Panc1 (cell line): ENCODE measurements at places on chromosomes 12 and 14. TPM values are rescaled to one million over a fixed set of nuclear protein-coding genes. Genes with fewer than 3 reads are reported as not detected.

DNA sequence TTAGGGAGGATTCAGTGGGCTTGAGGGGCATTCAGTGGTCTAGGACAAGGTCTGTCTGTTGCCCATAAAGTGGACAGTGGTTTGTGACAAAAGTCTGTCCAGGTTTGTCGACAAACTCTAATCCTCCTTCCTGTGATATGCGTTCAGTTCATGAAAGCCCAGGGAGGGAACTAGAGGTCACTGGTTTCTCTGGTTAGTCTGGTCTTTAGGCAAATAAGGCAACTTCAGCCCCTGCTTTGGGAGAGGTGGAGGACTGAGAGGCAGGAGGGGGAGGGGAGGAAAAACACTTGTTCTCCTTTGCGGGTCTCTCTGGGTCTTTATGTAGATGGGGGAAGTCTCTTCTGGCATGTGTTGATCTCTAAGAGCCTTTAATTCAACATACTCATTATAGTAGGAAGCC lies 235.1 kb upstream of the PWP1 start:
- H3K4me3 ChIP-seq, result no peak overlapping the region
- no peak for DNase-seq
- H3K4me1 ChIP-seq, result no peaks in the 10 kb centered on the region
- no peak overlapping the region for H3K27ac ChIP-seq

GRCh38 chr12:101761350-101761749 lies 22.1 kb upstream of the SYCP3 start:
- H3K4me1 ChIP-seq, result no peaks in the 10 kb centered on the region
- no peak overlapping the region for H3K27ac ChIP-seq
- H3K36me3 ChIP-seq, result 0 out of 2 replicates have a peak, but pooled peaks cover 2% of the 10 kb centered on the region
- no peaks in the 10 kb centered on the region for H3K27me3 ChIP-seq
- H3K4me3 ChIP-seq, result no peak overlapping the region

DNA sequence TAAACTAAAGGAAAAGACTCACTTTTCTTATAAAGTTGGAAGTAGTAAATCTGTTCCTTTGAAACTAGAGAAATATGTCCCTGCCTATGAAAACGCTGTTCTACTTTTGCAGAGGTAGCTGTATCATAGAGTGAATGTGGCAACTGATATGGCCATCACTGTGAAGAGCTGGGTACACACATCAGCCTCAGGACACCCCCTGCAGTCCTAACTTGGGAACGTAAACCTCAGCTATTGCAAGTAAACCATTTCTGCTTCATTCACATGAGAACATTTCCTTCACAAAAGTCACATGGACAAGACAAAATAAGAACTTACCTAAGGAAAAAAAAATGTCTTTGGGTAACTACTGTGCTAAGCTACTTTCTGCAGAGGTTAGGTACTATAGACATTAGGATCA lies 233.3 kb upstream of the PPFIA2 start:
- H3K4me1 ChIP-seq, result no peaks in the 10 kb centered on the region
- no peaks in the 10 kb centered on the region for H3K27me3 ChIP-seq
- H3K4me3 ChIP-seq, result no peak overlapping the region
- no peak overlapping the region for H3K27ac ChIP-seq
- H3K36me3 ChIP-seq, result no peaks in the 10 kb centered on the region

GRCh38 chr14:88681755-88682494 lies 110.8 kb downstream of the EML5 start:
- DNase-seq, result no peak
- no peaks in the 10 kb centered on the region for H3K27me3 ChIP-seq
- H3K4me3 ChIP-seq, result no peak overlapping the region
- no peaks in the 10 kb centered on the region for H3K4me1 ChIP-seq

DNA sequence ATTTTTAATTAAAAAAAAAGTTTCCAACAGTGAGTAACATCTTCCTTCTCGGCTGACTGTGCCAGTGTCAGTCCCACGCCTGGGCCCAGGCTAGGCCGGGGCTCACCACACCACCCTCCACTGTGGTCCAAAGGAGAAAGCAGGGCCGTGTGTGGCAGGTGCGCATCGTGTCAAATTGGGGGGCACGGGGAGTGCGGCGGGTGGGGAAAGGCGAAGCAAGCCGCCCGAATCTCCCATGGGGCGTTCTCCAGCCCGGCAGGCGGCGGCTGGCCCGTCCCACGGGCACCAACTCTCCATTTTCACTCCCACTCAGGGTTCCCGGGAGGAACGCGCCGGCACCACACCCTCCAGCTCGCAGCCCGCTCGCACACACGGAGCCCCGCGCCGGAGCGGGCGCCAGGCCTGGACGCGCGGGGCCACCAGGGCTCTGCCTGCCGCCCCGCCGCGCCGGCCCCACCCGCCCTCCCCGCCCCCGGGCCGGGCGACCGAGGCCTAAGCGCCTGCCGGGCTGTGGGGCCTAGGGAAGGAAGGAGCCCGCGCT lies 604 bp downstream of the EEA1 start:
- H3K27me3 ChIP-seq, result no peaks in the 10 kb centered on the region
- H3K4me1 ChIP-seq, result peaks cover 22% of the 10 kb centered on the region
- H3K4me3 ChIP-seq, result peak overlapping the region; percentile 57
- peak overlapping the region; percentile 67 for H3K27ac ChIP-seq
- no peak for DNase-seq
- no peaks in the 10 kb centered on the region for H3K36me3 ChIP-seq

GRCh38 chr12:130702966-130703732 lies 12.9 kb downstream of the RIMBP2 start:
- no peak overlapping the region for H3K27ac ChIP-seq
- no peak for DNase-seq

- DNase-seq, result no peak
- no peaks in the 10 kb centered on the region for H3K36me3 ChIP-seq
- H3K27me3 ChIP-seq, result no peaks in the 10 kb centered on the region
- no peak overlapping the region for H3K4me3 ChIP-seq
- no peak overlapping the region for H3K27ac ChIP-seq
Observed at GRCh38 chr14:91890291-91890749, 23.0 kb upstream of the TC2N start.

GRCh38 chr12:71955970-71956369 lies 17.3 kb downstream of the TPH2 start:
- H3K4me3 ChIP-seq, result no peak overlapping the region
- H3K27me3 ChIP-seq, result no peaks in the 10 kb centered on the region; the same call in 1 of the 2 replicates
- H3K4me1 ChIP-seq, result no peaks in the 10 kb centered on the region
- no peak overlapping the region for H3K27ac ChIP-seq
- H3K36me3 ChIP-seq, result no peaks in the 10 kb centered on the region

- DNase-seq, result no peak
- no peak overlapping the region for H3K27ac ChIP-seq
- no peaks in the 10 kb centered on the region for H3K36me3 ChIP-seq
- no peak overlapping the region for H3K4me3 ChIP-seq
- no peaks in the 10 kb centered on the region for H3K4me1 ChIP-seq
- H3K27me3 ChIP-seq, result no peaks in the 10 kb centered on the region
Observed at GRCh38 chr14:89308232-89308959, 108.6 kb downstream of the FOXN3 start.

DNA sequence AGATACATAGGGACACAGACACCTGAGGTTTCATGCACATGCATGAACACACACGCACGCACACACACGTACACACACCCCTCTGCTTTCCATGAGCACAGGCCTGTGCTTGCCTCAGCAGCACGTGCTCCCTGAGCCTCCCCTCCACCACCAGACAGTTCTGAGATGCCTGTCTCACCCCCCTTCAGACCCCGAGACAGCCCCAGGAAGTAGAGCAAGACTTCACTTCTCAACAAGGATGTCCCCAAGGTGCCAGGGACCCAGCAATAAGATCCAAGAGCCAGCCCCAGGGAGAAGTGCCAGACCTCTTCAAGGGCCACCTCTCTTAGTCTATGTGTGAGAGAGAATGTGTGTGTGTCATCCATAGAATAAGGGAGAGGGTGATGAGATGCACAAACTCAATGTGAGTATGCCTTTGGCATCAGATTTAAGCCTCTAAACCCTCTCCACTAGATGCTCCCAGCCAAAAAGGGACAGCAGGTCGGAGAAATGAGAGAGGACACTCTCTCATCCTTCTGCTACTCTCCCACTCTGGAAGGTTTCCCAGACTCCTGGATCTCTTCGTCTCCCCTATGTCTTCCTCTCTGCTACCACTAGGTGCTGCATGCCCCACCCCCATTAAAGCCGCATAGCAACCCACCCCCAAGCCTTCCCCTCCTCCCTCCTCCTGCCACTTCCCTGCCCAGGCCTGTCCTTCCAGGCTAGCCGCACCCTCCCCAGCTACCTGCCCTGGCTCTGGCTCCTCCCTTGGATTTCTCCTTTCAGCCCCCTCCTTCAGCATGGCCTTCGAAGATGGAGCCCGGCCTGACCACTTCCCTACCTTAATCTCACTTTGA lies 7.7 kb downstream of the RARG start:
- no peaks in the 10 kb centered on the region for H3K27me3 ChIP-seq
- H3K36me3 ChIP-seq, result no peaks in the 10 kb centered on the region
- no peak overlapping the region for H3K4me3 ChIP-seq
- peak overlapping the region; percentile 82 for H3K27ac ChIP-seq
- no peak for DNase-seq

GRCh38 chr12:98699586-98699985 lies 54.5 kb downstream of the APAF1 start:
- no peak overlapping the region for H3K27ac ChIP-seq
- 0 out of 2 replicates have a peak, but pooled peaks cover 3% of the 10 kb centered on the region for H3K4me1 ChIP-seq
- no peak for DNase-seq
- peaks cover 2% of the 10 kb centered on the region; the same call in 1 of the 2 replicates for H3K36me3 ChIP-seq
- H3K27me3 ChIP-seq, result no peaks in the 10 kb centered on the region

- peak overlapping the region; percentile 86 for H3K27ac ChIP-seq
- DNase-seq, result no peak
- peak overlapping the region; percentile 78 for H3K4me3 ChIP-seq
- peaks cover 5% of the 10 kb centered on the region for H3K36me3 ChIP-seq
Observed at GRCh38 chr12:109098183-109098604, 797 bp downstream of the UNG start.

- H3K36me3 ChIP-seq, result no peaks in the 10 kb centered on the region
- H3K27ac ChIP-seq, result no peak overlapping the region
- peaks cover 9% of the 10 kb centered on the region for H3K4me1 ChIP-seq
- H3K4me3 ChIP-seq, result no peak overlapping the region
Observed at GRCh38 chr12:132484891-132485441, 5.0 kb upstream of the FBRSL1 start.

- H3K36me3 ChIP-seq, result no peaks in the 10 kb centered on the region
- no peaks in the 10 kb centered on the region for H3K4me1 ChIP-seq
- DNase-seq, result no peak
- H3K4me3 ChIP-seq, result no peak overlapping the region
Observed at GRCh38 chr12:3797531-3798048, 44.7 kb upstream of the CRACR2A start.

GRCh38 chr14:62206456-62206855 lies 444.2 kb downstream of the SNAPC1 start:
- H3K27me3 ChIP-seq, result no peaks in the 10 kb centered on the region
- no peak for DNase-seq

GRCh38 chr14:79137045-79137430 lies 966.9 kb downstream of the NRXN3 start:
- H3K4me3 ChIP-seq, result no peak overlapping the region
- H3K27me3 ChIP-seq, result no peaks in the 10 kb centered on the region

GRCh38 chr14:32675433-32675832 lies 263.2 kb upstream of the NPAS3 start:
- no peaks in the 10 kb centered on the region for H3K4me1 ChIP-seq
- H3K27me3 ChIP-seq, result no peaks in the 10 kb centered on the region
- H3K36me3 ChIP-seq, result no peaks in the 10 kb centered on the region

DNA sequence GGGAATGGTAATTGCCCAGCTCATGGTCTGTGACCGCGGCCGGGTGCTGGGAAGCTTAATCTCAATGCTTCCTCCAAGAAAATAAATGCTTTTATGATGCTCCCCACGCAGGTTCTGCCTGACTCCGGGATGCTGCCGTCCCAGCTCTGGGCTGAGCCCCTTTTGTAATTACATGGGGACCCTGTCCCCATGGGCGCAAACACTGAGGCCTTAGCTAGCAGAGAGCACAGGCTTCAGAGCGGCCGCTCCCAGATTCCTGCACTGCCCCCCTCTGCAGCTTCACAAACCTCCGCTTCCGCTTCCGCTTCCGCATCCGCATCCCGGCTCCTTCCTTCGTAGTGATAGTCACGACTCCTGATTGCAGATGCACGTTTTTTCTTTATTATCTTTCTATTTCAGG lies 129.5 kb downstream of the KIF26A start:
- H3K27ac ChIP-seq, result no peak overlapping the region
- no peaks in the 10 kb centered on the region for H3K36me3 ChIP-seq
- DNase-seq, result no peak
- H3K4me1 ChIP-seq, result no peaks in the 10 kb centered on the region
- no peaks in the 10 kb centered on the region for H3K27me3 ChIP-seq

GRCh38 chr14:31508135-31508534 lies 20.3 kb upstream of the GPR33 start:
- H3K27ac ChIP-seq, result no peak overlapping the region
- no peak for DNase-seq
- H3K27me3 ChIP-seq, result no peaks in the 10 kb centered on the region
- H3K4me1 ChIP-seq, result no peaks in the 10 kb centered on the region; the same call in 1 of the 2 replicates

GRCh38 chr12:13196130-13196921 lies at the start of gene EMP1:
Gene EMP1 (plus strand): TSS chr12:13196726. CDS start chr12:13211511, 14,785 bp downstream.
- H3K36me3 ChIP-seq, result no peaks in the 10 kb centered on the region
- peak within 1 kb of the TSS; percentile 79 for H3K27ac ChIP-seq
- DNase-seq, result peak; percentile 91
- H3K4me1 ChIP-seq, result peaks cover 9% of the 10 kb centered on the region
- H3K27me3 ChIP-seq, result no peaks in the 10 kb centered on the region
- H3K4me3 ChIP-seq, result peak within 1 kb of the TSS; percentile 45

DNA sequence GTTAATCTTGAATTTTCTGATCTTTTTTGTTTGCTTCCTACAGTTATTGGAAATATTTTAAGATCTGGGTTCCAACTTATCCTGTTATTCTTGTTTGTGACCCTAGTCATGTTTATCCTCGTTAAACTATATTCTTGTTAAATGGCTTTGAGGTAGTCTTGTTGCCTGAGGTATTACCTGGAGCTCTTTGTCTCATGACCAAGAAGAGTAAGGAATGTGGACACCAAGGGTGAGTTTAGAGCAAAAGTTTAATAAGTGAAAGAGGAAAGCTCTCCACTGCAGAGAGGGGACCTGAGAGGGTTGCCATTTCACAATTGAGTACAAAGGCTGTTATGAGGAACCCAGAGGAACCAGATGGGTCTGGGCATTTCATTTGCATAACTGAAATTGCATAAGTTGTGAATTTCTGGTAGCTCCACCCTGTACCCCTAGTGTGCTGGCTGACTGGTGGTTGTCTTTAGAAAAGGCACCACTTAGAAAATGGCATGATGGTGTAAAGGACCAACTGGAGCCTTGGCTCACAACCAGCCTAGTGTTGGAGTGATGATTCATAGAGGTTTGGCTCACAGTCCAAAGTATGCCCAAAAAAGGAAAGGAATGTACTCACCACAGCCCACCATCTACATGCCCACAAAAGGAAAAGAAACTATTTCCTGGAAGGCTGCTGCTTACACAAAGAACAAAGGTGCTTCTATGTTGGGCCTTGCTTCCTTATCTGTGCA lies 36.7 kb upstream of the RESF1 start:
- H3K27me3 ChIP-seq, result no peaks in the 10 kb centered on the region
- no peaks in the 10 kb centered on the region for H3K36me3 ChIP-seq
- no peak overlapping the region for H3K27ac ChIP-seq

Gene CD27
- 0.23 TPM for total RNA-seq

Gene TC2N
- total RNA-seq, result 0.49 TPM

Gene CISTR
- not detected for total RNA-seq

Gene FUT8
- 31.4 TPM for total RNA-seq

Gene LBHD2
- total RNA-seq, result not detected

Gene AGAP2
- total RNA-seq, result 0.49 TPM

Gene SSTR1
- total RNA-seq, result not detected

Gene PPP4R3A
- total RNA-seq, result 54.8 TPM

Gene TGM1
- 2.3 TPM for total RNA-seq

Gene MYF5
- total RNA-seq, result not detected

Gene TRPV4
- total RNA-seq, result 0.44 TPM

Gene FOXG1
- total RNA-seq, result not detected

Gene NXPH4
- total RNA-seq, result 2.1 TPM

Gene ZBTB42
- 16.5 TPM for total RNA-seq

Gene NDRG2
- 1.6 TPM for total RNA-seq
